ENCODE measurements at places on chromosomes 6 and 20. TPM values are rescaled to one million over a fixed set of nuclear protein-coding genes. Genes with fewer than 3 reads are reported as not detected.

The DLL1 gene
- total RNA-seq: 10.6 TPM

The PCSK2 gene
- 24.1 TPM for total RNA-seq

The EYS gene
- total RNA-seq: 7.5 TPM

The SCUBE3 gene
- 2.5 TPM for total RNA-seq

The FGD2 gene
- 3.1 TPM for total RNA-seq

The ADGRF4 gene
- total RNA-seq: 0.18 TPM

The PSMG4 gene
- total RNA-seq: 40.9 TPM

The VGLL2 gene
- not detected for total RNA-seq

Data from cerebellum (tissue), 4 donors.